ENCODE measurements at places on chromosomes 3 and 15.

- no peak for DNase-seq
Observed at GRCh38 chr3:36459177-36459576, 78.9 kb downstream of the STAC start.

DNA sequence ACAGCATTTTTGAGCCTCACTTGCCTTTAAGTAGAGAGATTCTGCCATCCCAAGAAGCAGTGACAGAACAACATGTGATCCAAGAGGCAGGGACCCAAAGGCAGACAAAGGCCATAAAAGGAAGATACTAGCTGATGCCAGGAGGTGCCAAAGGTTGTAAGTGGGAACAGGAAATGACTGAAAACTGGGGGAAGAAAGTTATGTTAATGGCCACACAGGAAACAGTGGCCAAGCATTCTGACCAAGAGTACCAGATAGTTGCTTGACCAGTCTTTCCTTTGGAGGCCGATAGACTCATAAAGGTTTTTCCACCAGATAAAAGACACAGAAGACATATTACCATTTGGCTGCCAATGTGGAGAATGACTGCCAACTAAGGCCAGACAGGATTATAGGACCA, 274.5 kb upstream of the PEX5L start:
- DNase-seq: no peak

DNA sequence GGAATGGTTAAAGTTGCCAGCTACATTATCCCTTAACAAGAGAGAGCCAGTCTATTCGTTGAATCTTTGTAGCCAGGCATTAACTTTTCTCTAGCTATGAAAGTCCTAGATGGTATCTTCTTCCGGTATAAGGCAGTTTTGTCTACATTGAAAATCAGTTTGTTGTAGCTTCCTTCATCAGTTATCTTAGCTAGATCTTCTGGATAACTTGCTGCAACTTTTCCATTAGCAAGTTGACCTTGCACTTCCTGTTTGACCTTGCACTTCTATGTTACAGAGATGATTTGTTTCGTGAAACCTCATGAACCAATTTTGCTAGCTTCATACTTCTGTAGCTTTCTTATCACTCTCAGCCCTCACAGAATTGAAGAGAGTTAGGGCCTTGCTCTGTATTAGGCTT, 24.1 kb downstream of the TOPAZ1 start:
- DNase-seq: no peak

DNA sequence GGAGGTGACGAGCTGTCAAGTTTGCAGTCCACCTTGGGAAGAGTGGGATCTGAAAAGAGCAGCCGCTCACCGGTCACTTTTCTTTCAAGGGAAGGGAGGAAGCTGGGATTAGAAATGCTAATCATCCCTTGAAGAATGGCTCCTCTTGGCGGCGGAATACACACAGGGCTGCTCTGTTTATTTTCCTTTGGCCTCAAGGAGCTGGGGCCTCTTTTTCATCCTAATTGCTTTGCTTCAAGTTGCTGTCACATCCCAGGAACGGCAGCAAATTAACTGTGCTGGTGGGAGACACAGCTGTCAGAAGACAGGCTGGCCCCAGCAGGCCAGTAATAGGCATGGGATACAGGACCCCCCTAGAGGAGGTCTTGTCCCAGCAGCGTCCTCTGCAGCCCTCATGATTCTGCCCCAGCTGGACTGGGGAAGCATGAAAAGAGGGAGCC, 6.7 kb downstream of the KBTBD13 start:
- no peak for DNase-seq

DNA sequence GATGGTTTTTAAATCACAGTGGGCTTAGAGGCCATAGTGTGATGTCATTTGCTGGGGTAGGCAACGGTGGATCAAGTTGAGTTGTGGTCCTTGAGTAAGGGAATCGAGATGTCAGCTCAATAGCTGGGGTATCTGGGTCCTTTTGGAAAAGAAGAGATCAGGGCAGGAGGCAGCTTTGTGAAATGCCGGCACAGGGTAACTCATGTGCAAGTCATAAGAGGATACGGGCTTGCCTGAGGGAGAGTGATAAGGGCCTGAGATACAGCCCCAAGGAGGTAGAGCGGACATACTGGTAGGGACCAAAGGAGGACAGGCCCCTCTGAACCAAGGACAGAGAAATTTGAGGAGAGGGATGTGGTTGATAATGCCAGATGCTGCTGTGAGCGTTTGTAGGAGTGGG, 4.2 kb upstream of the FAM131A start:
- DNase-seq: no peak

DNA sequence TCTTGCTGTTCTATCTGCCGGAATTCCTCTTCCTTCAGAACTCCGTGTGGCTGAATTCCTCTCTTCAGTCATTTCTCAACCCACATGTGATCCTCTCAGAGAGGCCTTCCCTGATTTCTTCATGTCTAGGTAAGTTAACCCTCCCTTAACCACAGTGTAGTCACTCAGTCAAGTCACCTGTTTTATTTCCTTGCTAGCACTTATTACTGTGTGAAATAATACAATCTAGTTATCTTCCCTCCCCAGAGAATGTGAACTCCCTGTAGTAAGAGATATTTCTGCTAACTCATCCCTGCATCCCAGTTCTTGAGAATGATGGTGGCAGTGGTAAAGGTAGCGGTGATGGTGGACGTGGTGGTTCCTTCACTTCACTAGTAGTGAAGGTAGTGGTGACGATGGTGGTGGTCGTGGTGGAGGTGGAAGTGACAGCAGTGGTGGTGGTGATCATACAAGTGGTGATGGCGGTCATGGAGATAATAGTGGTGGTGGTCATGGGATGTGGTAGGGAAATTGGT, 33.3 kb downstream of the COL6A5 start:
- no peak for DNase-seq

- no peak for DNase-seq
Observed at GRCh38 chr3:192863091-192863420, 54.6 kb downstream of the MB21D2 start.

DNA sequence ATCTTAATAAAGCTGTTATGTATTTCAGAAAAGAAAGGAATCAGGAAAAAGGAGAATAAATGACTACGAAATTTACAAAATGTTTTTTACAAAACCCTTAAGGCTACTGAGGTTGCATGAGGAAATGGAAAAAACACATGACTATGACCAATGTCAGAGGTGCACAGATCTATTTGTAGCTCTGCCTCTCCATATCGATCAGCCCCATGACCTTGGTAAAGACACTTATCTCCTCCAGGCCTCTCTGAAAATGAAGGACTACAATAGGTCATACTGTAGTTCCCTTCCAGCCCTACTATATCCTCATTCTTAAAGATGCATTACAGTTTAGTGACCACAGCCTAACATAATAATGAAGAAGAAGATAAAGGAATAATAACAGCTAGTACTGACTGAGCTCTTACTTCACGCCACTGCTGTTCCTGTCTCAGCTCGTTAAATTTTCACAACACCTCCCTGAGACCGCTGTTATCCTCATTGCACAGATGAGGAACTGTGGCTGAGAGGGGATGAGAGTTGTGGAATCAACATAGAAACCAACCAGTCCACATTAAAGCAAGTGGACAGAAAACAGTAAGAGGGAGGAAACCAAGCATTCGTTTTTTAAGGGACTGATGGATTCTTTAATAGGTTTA, 163.2 kb downstream of the MAGI1 start:
- no peak for DNase-seq

GRCh38 chr15:98794211-98794610, 145.9 kb downstream of the IGF1R start:
- no peak for DNase-seq
